ENCODE measurements at places on chromosomes 7 and 10. TPM values are rescaled to one million over a fixed set of nuclear protein-coding genes. Genes with fewer than 3 reads are reported as not detected.

ZNF488 gene
- total RNA-seq = 1.4 TPM

LRRC4 gene
- total RNA-seq = 4.5 TPM

DNA sequence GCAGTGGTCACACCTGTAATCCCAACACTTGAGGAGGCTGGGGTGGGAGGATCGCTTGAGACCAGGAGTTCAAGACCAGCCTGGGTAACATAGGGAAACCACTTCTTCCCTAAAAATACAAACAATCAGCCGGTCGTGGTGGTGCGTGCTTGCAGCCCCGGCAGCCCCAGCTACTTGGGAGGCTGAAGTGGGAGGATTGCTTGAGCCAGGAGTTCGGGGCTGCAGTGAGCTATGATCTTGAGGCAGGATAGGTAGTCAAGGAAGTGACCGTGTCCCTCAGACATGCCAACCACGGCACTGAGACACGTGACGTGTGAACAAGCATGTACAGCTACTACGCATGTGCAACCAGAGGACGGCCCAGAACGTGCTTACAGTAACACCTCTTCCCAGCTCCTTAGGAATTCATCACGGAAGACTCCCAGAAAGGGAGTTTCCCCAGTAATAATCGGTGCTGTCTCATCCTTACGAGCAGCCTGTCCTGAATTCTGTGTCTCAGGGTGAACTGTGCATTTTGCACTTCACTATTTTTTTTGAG, 5.3 kb downstream of the GUSB start:
- H3K4me1 ChIP-seq = peaks cover 7% of the 10 kb centered on the region
- peaks cover 3% of the 10 kb centered on the region for H3K36me3 ChIP-seq
- H3K27me3 ChIP-seq = no peaks in the 10 kb centered on the region
- no peak for DNase-seq

GRCh38 chr7:67725423-67725822, 728.8 kb downstream of the TYW1 start:
- H3K36me3 ChIP-seq = no peaks in the 10 kb centered on the region
- no peaks in the 10 kb centered on the region for H3K27me3 ChIP-seq
- H3K27ac ChIP-seq = no peak overlapping the region
- no peaks in the 10 kb centered on the region for H3K4me1 ChIP-seq
- no peak for DNase-seq

DNA sequence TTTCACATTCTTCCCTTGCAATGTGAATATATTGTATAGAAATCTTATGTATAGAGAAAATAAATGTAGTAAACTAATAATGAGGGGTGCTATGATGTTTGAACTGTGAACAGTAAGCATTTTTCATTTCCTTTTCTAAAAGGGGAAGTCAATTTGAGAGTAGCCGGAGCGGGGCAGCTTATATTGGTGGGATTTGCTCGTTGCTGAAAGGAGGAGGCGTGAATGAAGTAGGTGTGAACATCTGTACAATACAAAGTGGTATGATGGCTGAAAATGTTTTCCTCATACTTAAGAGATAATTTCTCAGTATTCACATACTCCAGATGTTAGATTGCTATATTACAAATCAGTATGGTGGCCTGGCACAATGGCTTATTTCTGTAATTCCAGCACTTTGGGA, 87.1 kb downstream of the SRI start:
- no peak overlapping the region for H3K4me3 ChIP-seq
- no peak for DNase-seq
- no peaks in the 10 kb centered on the region for H3K36me3 ChIP-seq
- no peak overlapping the region for H3K27ac ChIP-seq
- no peaks in the 10 kb centered on the region for H3K4me1 ChIP-seq

GRCh38 chr7:27172315-27172774, 1.8 kb downstream of the HOXA10 start:
- no peaks in the 10 kb centered on the region for H3K36me3 ChIP-seq
- H3K4me3 ChIP-seq = no peak overlapping the region
- peaks cover 5% of the 10 kb centered on the region for H3K4me1 ChIP-seq
- H3K27ac ChIP-seq = no peak overlapping the region
- no peak for DNase-seq
